ENCODE measurements at places on chromosomes 11 and 22. TPM values are rescaled to one million over a fixed set of nuclear protein-coding genes. Genes with fewer than 3 reads are reported as not detected.

Gene CABP4
- total RNA-seq: not detected

GRCh38 chr11:46574656-46575055 is 19.2 kb downstream of the AMBRA1 start:
- peaks cover 5% of the 10 kb centered on the region for H3K4me1 ChIP-seq
- H3K27ac ChIP-seq: no peak overlapping the region
- no peak for DNase-seq
- H3K27me3 ChIP-seq: no peaks in the 10 kb centered on the region

GRCh38 chr11:69157156-69157821 is 1.6 kb downstream of the SMIM38 start:
- 0 out of 2 replicates have a peak overlapping the region, but pooled peaks have one; percentile 1 for H3K4me3 ChIP-seq
- DNase-seq: peak; percentile 76
- H3K27me3 ChIP-seq: no peaks in the 10 kb centered on the region
- H3K4me1 ChIP-seq: peaks cover 5% of the 10 kb centered on the region

Gene SLC5A1
- total RNA-seq: not detected

DNA sequence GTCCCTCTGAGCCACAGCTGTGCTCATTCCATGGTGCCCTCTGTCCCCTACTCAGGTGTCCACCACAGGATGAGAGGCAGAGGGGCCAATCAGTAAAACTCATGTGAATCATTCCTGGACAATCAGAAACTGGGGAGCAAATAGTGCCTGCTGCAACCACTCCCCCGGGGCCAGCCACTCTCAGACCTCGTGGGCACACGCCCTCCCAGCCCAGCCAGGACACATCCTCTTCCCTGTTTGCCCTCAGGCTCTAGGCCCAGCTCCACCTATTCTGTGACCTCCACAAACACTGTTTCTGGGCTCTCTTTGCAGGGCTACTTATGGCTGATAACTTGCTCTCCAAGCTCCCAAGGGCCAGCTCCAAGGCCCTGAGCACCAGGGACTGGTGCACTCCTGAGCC is 14.0 kb upstream of the KCTD14 start:
- H3K27me3 ChIP-seq: no peaks in the 10 kb centered on the region
- peaks cover 22% of the 10 kb centered on the region for H3K4me1 ChIP-seq
- H3K27ac ChIP-seq: no peak overlapping the region
- no peak overlapping the region for H3K4me3 ChIP-seq

- peak overlapping the region; percentile 96 for H3K27ac ChIP-seq
- DNase-seq: no peak
- H3K4me3 ChIP-seq: peak overlapping the region; percentile 90
- peaks cover 13% of the 10 kb centered on the region for H3K4me1 ChIP-seq
Measured at GRCh38 chr22:26672060-26672471, 14.7 kb downstream of the MIAT start.

DNA sequence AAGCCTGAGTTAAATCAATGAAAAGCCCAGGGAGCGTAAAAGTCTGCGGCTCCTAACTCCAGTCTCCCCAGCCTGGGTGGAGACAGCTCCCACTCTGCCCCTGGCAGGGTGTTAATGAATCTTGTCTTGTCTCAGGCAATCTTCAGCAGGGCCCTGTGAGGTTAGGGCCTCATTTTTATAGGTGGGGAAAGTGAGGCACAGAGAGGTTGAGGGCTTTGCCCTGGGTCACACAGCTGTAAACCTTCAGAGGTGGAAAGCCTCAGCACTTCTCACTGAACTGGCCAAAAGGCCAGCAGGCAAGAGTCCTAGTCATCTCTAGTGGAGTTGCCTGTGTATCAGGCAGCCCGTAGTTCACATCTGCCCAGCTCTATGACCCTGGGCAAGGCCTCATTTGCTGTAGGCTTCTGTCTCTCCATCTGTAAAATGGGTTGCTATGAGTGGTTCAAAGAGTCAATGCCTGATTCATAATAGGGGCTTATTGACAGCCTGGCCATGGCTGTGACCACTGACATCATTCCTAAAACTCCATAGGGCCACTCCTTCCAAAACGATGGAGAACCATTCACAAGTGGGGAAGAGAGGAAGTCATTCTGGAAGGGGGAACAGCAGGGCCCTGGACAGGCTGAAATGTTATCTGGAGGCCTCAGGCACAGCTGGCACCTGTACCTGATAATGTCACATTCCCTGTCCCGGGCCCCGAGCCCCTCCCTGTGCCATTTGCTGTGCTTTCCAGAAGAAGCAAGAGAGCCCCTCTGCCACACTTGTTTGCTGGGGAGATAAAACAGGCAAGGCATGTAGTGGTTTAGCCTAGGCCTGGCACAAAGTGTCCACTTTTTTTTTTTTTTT is 6.0 kb downstream of the CBX7 start:
- peaks cover 4% of the 10 kb centered on the region for H3K4me1 ChIP-seq
- DNase-seq: peak; percentile 7
- peak overlapping the region; percentile 89 for H3K4me3 ChIP-seq
- H3K27me3 ChIP-seq: no peaks in the 10 kb centered on the region
- H3K27ac ChIP-seq: peak overlapping the region; percentile 50
- no peaks in the 10 kb centered on the region for H3K36me3 ChIP-seq

- H3K4me1 ChIP-seq: no peaks in the 10 kb centered on the region
- H3K36me3 ChIP-seq: peaks cover 19% of the 10 kb centered on the region
- no peak for DNase-seq
- no peak overlapping the region for H3K27ac ChIP-seq
- H3K27me3 ChIP-seq: no peaks in the 10 kb centered on the region
Measured at GRCh38 chr22:41247703-41248102, 7.0 kb upstream of the CHADL start.

Gene OR5D14
- total RNA-seq: not detected

Gene FOLH1
- not detected for total RNA-seq

DNA sequence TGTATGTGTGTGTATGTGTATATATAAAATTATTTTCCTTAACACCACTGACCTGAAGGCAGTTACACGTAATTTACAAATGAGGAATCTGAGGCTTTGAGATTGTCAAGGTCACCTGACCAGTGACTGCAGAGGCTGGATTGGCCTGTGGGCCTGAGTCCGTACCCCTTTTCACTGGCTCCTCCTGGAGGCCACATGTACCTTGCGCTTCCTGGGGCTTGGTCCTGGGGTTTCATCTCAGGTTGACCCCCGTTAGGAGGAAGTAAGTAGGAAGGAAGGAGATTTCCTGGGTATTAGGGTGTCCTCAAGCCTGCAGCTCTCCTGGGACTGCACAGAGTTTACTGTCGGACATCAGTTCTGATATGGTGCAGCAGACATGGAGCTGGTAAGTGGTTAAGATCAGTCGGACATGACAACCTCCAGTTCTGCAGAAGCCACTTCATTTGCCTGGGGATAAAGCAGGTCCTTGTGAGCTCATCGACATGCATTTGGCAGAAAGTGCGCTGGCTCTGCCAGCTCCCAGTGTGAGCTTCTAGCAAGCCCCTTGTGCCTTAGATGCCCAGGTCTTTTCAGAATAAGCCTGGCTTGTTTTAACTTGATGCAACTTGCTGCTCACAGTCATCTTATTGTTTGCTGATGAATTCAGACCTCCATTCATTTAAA is 36.6 kb downstream of the ST3GAL4 start:
- DNase-seq: peak; percentile 22
- no peak overlapping the region for H3K27ac ChIP-seq
- H3K36me3 ChIP-seq: no peaks in the 10 kb centered on the region
- H3K27me3 ChIP-seq: no peaks in the 10 kb centered on the region
- H3K4me1 ChIP-seq: peaks cover 10% of the 10 kb centered on the region
- H3K4me3 ChIP-seq: no peak overlapping the region

DNA sequence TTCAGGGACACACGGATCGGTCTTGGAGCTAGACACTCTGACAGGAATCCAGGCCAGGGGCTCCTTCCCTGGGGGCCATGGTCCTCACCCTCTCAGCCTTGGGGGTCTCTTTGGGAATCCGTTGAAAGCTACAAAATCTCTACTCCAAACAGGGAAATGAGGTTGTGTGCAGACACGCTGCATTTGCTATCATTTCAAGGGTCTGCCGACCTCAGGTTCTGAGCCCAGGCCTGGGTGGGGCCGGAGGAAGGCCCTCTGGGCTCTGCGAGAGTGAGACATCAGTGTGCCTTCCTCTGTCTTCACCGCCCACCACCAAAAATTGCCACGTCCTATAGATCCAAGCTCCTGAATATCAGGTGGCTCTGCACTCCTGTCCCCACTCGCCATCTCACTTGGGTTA is 74.4 kb upstream of the FGF3 start:
- no peaks in the 10 kb centered on the region for H3K4me1 ChIP-seq
- H3K27ac ChIP-seq: no peak overlapping the region
- H3K36me3 ChIP-seq: no peaks in the 10 kb centered on the region
- H3K4me3 ChIP-seq: no peak overlapping the region
- peaks cover 71% of the 10 kb centered on the region for H3K27me3 ChIP-seq
- DNase-seq: no peak

Gene BIRC3
- total RNA-seq: 0.97 TPM

DNA sequence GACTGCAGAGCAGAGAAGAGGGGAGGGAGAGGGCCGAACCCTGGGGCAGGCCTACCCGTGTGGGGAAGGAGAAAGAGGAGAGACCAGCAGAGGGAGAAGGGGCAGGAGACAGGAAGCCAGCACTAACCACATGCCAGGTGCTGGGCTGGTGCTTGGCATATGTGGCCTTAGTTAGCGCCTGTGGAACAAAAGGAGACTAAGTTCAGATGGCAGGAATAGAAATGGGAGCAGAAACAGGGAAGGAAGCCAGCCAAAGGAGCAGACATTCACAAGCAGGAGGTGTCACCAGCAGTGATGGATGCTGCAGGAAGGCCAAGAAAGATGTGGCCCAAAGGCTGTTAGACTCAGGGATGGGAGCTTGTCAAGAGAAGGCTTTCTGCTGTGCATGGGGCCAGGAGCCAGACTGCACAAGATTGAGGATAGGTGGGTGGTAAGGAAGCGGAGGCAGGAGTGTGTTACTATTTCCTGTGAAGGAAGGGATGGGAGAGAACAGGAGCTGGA is 26.7 kb downstream of the TREH start:
- H3K36me3 ChIP-seq: peaks cover 83% of the 10 kb centered on the region
- H3K4me3 ChIP-seq: no peak overlapping the region
- no peaks in the 10 kb centered on the region for H3K4me1 ChIP-seq
- H3K27ac ChIP-seq: no peak overlapping the region
- no peak for DNase-seq

DNA sequence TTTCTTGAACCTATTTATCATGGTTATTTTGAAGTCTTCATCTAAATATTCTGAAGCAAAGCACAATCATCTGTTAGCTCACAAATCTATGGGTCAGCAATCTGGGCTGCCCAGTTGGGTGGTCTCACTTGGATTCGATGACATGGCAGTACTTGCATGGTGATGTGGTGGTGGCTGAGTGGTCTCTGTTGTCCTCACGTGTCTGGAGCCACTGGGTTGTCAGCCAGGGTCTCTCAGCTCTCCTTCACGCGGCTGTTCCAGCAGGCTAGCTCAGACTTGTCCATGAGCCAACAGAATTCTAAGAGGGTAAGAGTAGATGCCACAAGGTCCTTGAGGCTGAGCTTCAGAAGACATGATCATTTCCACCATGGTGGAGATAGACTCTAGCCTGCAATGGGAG is 66.4 kb upstream of the KCNQ1OT1 start:
- H3K4me1 ChIP-seq: peaks cover 3% of the 10 kb centered on the region
- no peaks in the 10 kb centered on the region for H3K36me3 ChIP-seq
- peaks cover 13% of the 10 kb centered on the region for H3K27me3 ChIP-seq
- H3K27ac ChIP-seq: no peak overlapping the region
